ENCODE measurements at places on chromosomes 3 and 15.

DNA sequence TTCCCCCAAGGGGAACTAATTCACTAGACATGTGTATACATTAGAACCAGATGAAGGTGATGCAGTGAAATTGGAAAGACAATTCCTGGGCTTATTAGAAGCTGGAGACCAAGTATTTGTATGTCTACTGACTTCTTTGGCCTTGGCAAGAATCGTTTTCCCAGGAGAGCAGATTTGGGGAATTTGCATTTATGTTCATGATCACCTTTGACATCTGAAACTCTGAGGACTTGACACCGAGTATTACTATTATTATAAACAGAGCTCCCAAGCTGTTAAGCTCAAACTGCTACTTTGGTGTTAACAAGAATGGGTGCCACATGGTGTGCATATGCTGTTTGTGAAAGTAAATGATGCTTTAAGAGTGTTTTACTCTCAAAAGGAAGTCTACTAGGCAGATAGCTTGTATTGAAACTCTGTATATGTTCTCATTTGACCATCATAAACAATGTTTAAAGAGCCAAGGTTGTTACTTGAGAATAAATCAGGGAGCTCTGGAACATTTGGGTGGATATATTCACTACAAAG is 519.8 kb upstream of the GOLIM4 start:
- DNase-seq: no peak

DNA sequence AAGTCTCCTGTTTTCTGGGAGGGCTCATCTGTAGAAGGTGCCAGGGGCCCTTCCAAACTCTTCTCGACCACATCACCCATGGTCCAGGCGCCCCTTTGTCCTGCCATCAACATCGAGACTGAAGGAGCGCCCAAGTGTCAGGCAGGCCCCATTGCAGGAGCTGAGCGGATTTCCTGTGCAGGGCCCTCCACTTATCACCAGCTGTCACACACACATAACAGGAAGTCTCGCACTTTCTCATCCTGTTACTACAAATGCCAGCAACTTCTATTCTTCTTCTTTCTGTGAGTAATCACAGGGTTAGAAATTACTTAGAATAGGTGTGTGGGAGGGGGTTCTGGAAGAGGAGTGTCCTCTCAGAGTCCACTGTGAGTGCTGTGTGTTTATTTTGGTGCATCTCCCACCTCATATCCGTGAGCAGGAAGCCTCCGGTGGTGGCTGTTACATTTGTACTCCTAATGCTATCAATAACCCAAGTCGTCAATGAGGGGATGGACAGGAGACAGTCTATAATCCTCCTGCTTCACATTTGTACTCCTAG is at the start of gene KLHL6:
Gene KLHL6 (minus strand): TSS at position 166 of the 541 bp plus-strand sequence. CDS start 53 bp downstream, at position 113.
- DNase-seq: no peak

DNA sequence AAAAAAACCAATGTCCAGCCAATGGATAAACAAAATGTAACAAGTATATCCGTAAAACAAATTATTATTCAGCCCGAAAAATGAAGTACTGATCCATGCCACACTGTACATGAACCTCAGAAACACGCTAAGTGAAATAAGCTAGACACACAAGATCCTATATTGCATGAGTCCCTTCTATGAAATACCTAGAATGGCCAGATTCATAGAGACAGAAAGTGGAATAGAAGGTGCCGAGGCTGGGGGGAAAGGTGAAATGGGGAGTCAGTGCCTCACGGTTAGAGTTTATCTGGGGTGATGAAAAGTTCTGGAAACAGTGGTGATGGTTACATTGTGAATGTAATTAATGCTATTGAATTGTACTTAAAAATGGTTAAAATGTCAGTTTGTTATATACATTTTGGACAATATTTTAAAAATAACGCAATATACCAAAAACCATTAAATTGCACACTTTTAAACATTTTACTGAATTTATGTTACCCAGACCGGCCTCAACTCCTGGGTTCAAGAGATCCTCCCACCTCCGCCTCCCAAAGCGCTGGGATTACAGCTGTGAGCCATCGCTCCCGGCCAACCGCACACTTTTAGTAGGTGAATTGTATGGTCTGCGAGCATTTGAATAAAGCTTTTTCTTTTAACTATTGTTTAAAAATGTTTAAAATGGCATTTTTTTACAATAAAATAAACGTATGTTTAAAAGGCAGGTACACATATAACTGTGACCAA is 2.1 kb downstream of the RNF168 start:
- DNase-seq: no peak

- no peak for DNase-seq
These were observed 208.4 kb upstream of the KBTBD8 start for GRCh38 chr3:66789580-66790237.

DNA sequence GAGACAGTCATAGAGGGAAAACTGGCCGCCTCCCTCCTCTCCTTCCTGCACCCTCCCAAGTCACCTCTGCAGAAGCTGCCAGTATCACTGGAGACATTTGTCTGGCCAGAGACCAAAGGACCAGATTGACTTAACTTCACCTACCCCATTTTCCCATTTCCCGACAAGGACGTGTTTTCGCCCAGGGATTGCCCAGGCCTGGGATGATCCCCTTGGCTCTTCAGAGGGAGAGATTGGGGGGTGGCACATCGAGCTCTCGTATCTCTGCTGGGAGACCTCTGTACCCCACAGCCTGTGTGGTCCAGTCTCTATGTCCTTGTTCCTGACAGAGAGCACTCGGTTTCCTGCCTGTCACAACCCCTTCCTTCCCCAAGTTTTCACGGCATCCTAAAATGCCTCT is 31.4 kb downstream of the RGMA start:
- no peak for DNase-seq

DNA sequence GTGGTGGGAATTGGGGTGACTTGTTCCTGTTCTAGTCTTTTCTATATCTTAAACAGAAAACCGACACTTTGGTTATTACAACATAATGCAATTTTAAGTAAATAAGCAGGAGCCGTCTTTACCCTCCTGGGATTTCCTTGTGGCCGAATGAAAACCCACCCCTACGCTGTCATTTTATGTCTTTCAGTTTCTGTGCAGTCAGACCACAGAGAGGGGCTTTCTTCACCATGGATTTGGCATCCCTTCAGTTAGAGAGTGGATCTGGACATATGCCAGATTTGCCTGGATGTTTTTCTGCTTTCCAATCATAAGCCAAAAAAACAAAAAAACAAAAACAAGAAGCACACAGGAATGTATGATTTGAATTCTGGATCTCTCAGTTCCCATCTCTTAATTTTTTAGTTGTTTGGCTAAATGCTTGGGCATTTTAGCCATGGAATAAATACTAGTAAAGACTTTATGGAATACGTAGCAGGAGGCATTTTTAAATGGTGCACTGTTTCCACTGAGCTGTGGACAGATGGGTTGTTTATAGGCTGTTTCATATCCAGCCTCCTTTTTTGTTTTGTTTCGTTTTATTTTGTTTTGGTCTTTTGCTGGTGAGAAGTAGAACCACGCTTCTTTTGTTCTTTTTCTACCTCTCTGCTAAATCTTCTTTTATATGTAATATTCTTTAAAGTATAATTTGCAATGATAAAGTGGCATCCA is 272.9 kb downstream of the FEZF2 start:
- no peak for DNase-seq

All from amygdala (tissue), 56 donors.